Activated T-helper 9 cell treated with anti-CD3 and anti-CD28 coated beads, Interleukin-2, amount 50 U/mL, for 16 hours (primary cell): ENCODE measurements at places on chromosomes 4 and X.

DNA sequence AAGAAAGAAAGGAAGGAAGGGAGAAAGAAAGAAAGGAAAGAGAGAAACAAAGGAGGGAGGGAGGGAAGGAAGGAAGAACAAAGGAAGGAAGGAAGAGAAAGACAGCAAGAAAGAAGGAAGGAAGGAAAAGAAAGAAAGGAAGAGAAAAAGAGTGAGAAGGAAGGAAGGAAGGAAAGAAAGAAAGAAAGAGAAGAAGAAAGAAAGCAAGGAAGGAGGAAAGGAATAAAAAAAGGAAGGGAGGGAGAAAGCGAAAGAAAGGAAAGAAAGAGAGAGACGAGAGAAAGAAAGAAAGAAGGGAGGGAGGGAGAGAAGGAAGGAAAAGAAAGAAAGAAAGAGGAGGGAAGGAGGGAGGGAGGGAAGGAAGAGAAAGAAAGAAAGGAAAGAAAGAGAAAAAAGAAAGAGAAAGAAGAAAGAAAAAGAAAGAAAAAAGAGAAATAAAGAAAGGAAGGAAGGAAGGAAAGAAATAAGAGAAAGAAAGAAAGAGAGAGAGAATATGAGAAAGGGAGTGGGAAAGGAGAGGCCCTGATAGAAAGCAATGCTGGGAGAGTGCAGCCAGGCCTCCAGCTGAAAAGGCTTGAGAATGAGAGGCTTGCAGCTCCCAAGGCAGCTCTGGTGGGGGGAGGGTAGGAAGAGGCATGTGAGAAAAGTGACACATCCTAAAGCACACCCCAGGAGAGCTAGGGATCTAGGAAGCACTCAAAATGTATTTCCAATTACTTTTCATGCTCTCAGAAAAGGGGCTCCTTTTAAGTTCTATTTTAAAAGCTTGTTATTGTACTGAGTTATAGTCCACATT, 134.0 kb upstream of the ZIC3 start:
- no peak for DNase-seq

GRCh38 chr4:173415092-173415491, 16.2 kb upstream of the SCRG1 start:
- DNase-seq: no peak

DNA sequence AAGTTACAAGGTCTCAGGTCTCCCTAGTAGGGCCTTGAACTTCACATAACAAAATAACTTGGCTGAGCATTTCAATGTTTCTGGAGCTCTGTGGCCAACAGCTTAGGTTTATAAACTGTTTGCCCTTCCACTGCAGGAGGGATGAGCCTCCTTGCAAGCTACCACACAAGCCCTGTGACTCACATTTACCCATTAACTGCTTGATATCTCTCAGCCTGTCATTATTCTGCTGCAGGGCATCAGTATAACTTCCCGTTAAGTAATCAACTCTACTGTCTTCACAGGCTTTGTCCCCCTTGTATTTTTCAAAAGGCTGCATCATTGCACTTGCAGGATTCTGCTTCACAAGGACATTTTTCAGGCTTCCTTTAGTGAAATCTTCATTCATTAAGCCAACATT, 151.7 kb upstream of the CXCL13 start:
- DNase-seq: no peak

DNA sequence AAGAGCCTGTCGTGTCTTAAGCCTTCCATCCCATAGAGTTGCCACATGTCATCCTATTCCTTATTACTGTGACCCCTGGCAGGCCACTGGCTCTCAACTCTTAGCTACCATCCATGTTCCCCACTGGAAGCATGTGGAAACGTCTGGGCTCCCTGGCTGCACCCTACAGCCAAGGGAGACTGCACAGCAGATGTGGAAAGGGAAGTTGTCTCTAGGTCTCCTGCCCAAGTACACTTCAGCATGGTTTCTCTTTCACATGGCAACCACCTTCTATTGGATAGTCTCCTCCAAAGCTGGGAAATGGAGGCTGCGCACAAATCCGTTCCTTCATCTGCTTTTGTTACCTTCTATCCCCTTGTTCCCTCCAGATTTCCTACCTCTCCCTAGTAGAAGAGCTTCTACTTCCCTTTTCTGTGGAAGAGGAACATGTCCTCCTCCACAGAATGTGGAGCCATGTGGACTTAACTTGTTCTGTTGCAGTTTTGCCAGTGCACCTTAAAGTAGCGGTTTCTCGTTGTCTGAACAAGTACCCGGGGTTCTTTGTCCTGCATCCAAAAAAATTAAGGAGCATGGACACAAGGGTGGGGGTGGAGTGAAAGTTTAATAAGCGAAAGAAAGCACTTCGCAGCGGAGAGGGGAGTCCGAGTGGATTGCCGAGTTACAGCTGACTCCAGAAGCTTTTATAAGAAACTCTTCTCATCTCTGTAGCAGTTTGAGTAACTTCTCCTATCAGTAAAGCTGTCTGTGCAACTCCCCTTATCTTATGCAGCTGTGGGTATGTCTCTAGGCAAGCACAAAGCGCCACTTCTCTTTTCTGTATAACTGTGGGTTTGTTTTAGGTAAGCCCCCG, 52.5 kb downstream of the HMGB2 start:
- DNase-seq: no peak

DNA sequence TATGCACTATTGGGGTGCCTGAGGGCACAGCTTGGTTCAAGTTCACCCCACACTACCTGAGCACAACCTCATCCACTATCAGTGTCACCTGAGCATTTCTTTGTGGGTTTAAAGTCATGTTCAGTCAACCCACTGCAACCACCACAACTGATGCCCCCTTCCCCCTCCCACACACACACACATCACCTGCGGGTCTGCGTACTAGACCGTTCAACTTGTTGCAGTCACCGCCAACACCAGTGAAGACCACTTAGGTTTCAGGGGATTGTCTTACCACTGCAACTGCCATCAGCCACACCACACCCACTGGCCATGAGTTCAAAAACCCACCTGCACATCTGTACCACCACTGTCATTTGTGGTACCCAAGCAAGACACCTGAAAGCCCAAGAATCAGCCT, 355.0 kb downstream of the SH3BGRL start:
- no peak for DNase-seq

- DNase-seq: no peak
Observed at GRCh38 chr4:158970812-158971211, 132.1 kb upstream of the RAPGEF2 start.

DNA sequence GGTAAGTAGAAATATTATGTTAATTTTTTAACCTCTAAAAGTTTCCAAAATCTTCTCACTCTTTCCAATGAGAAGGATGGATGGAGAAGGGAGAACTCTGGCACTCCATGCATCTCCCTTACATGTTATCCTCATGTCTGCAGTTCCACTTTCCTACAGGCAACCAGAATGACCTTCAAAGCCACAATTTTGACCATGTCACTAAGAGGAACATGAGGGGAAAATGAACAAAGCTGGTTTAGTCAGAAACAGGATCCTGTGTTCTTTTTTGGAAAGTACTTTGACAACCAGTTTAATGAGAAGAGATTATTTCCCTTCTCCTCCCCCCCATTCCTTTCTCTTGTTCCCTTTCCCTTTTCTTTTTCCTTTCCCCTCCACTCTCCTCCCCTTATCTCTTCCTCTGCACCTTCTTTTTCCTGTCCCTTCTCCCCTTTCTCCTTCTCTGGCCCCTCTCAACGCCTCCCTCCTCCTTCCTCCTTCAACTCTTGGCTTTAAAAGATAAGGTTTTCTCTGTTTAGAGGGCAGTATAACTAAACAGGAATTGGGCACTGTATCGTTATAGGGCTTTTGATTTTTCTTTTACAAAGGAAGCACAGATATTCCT, 42.5 kb downstream of the DTHD1 start:
- DNase-seq: no peak

DNA sequence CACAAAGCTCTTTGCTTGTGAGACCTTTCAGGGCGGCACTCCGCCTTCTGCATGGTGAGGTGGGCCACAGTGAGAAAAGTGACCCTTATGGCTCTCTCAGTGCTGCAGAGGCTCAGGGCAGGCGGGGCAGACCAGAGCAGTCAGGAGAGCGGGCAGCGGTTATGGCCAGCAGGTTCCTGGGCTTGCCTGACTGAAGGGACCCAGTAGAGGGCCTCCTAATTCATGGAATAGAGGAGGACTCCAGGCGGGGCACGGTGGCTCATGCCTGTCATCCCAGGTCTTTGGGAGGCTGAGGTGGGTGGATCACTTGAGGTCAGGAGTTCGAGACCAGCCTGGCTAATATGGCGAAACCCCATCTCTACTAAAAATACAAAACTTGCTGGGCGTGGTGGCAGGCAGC, 91.4 kb downstream of the CLNK start:
- no peak for DNase-seq

DNA sequence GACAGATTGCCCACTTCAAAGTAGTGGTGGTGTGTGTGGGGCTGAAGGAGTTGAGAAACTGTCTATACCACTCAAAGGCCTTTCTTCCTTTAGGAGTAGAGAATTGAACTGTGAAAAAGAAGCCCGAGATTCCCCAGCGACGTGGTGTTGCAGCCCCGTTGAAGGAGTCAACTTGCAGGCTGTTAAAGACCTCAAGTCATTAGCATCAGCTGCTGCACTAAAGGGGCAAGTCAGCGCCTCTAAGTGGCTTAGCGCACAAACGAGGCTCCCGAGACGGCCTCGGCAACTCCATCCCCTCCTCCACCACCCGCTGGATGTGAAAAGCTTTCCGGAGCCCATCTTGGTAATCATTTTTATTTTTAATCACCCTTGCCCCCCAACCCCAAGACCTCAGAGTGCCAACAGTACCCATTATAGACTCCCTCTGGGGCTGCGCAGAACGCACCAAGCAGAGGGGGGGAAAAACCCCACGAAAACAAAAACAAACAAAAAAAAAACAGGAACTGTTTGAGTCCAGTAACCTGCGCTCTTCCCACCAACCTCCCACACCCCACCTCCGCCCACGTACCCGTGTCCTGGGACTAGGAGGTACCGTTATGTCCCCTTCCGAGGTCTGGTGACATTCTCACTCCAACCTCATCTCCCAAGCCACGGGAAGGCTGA, 913 bp upstream of the PRDM8 start:
- no peak for DNase-seq

- DNase-seq: no peak
Observed at GRCh38 chrX:21047034-21047455, 327.2 kb upstream of the CNKSR2 start.

- no peak for DNase-seq
Observed at GRCh38 chr4:87017580-87018342, 83.0 kb downstream of the AFF1 start.

DNA sequence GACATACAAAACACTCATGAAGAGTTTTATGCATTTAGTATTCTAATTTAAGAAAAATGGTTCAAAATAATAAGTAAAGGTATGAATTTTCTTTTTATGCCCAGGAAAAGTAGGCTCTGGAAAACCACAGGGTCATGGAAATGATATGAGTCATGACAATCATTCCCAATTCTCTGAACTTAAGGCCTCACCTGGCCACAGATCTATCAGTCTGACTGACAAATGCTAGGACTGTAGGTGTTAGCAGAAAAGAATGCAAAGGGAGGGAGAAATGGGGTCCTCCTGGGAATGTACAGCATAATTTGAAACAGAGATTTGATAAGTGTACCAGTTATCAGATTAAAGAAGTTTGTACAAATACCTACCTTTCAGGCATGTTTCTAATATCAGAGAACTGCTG, 270.5 kb upstream of the ARSJ start:
- DNase-seq: no peak

DNA sequence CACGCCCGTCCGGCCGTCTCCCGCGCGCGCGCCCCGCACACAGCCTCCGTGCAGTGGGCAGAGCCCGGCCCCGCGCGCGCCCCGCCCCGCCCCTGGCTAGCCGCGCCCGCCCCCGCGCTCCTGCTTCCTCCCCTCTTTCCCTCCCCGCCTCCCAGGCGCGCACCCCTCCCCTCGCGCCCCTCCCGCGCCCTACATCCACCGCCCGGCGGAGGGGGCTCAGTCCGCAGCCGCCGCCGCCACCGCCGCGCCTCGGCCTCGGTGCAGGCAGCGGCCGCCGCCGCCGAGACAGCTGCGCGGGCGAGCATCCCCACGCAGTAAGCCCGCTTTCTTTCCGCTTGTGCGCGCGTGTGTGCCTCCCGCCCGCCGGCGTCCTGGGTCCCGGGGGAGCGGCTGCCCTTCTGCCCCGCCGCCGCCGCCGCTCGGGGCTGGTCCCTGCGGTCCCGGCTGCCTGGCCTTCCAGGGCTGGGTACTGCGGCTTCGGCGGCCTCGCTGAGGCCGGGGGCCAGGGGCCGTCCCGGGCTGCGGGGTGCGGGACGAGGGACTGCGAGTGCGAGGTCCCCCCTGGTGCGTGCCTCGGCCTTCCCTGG, at the start of gene FHL1:
FHL1 (plus strand) TSS at position 219 of the 587 bp plus-strand sequence.
- peak; percentile 53 for DNase-seq
